ENCODE measurements at places on chromosomes 1 and 21. TPM values are rescaled to one million over a fixed set of nuclear protein-coding genes. Genes with fewer than 3 reads are reported as not detected.

DNA sequence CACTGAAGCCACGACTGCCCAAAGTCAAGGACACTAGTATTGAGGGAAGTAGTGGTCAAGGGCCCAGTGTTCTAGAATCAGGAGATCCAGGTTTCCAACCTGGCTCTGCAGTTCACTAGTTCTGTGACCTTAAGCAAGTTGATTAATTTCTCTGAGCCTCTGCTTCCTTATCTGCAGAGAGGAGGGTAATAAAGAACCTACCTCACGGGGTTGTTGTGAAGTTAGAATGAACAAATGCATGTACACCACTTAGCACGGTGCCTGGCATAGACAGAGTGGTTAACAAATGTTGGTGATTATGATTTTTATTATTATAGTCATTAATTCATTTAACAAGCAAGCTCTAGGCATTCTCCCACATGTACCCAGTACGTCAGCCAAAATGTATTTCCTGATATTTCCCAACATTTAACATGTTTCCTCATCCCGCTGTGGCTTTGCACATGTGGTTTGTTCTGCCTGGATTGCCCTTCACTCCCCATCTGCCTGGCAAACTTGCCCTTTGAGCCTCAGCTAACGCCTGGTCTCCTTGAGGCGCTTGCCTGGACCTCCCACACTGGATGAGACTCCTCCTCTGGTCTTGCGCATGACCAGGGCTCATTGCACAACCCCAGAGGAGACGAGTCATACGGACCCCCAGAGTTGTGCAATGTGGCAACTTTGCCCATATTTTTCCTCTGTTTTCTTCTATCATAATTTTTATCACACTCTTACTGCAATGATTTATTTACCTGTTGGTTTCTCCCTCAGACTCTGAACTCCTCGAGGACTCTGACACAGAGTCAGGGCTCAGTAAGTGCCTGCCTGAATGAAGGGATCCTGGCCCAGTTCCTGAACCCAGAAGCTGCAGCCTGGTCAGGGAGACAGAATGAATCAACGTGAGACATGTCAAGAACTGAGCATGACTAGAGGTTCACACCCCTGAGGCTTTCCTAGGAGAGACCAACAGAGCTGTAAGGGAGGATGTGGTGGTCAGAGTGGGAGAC lies 20.7 kb upstream of the MFSD2A start:
- no peaks in the 10 kb centered on the region for H3K36me3 ChIP-seq
- H3K27me3 ChIP-seq = no peaks in the 10 kb centered on the region
- no peak overlapping the region for H3K4me3 ChIP-seq

GRCh38 chr1:115678141-115678540 lies 36.4 kb downstream of the VANGL1 start:
- H3K4me3 ChIP-seq = no peak overlapping the region
- no peaks in the 10 kb centered on the region for H3K36me3 ChIP-seq
- no peak for DNase-seq
- H3K27ac ChIP-seq = no peak overlapping the region

GRCh38 chr1:208524925-208525324 lies 280.7 kb upstream of the PLXNA2 start:
- H3K27ac ChIP-seq = no peak overlapping the region
- peaks cover 2% of the 10 kb centered on the region for H3K4me1 ChIP-seq
- H3K27me3 ChIP-seq = no peaks in the 10 kb centered on the region
- DNase-seq = no peak
- no peak overlapping the region for H3K4me3 ChIP-seq

DNA sequence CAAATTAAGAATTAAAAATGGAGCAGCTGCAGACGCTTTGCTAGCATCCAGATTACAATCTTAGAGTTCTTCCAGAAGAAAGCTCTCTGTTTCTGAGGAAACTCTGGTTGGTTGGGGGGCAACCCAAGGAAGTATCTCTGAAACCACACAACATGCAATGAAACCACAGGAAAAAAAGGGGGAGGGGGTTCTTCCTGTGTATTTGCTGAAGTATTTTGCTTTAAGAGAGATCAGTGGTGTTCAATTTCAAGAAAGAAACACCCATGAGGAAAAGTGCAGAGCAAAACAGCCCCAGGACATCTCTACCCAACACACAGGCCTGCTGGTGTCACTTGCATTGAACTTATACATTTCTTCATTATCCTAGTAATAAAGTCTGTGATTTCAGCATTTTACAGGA lies 19.7 kb upstream of the TIAM1 start:
- no peaks in the 10 kb centered on the region for H3K27me3 ChIP-seq
- no peaks in the 10 kb centered on the region for H3K4me1 ChIP-seq
- no peaks in the 10 kb centered on the region for H3K36me3 ChIP-seq
- H3K4me3 ChIP-seq = no peak overlapping the region
- H3K27ac ChIP-seq = no peak overlapping the region

- no peaks in the 10 kb centered on the region for H3K36me3 ChIP-seq
- DNase-seq = no peak
- no peaks in the 10 kb centered on the region for H3K4me1 ChIP-seq
- no peak overlapping the region for H3K27ac ChIP-seq
- H3K4me3 ChIP-seq = no peak overlapping the region
- no peaks in the 10 kb centered on the region for H3K27me3 ChIP-seq
Observed at GRCh38 chr21:36973986-36974850, 7.7 kb upstream of the HLCS start.

DNA sequence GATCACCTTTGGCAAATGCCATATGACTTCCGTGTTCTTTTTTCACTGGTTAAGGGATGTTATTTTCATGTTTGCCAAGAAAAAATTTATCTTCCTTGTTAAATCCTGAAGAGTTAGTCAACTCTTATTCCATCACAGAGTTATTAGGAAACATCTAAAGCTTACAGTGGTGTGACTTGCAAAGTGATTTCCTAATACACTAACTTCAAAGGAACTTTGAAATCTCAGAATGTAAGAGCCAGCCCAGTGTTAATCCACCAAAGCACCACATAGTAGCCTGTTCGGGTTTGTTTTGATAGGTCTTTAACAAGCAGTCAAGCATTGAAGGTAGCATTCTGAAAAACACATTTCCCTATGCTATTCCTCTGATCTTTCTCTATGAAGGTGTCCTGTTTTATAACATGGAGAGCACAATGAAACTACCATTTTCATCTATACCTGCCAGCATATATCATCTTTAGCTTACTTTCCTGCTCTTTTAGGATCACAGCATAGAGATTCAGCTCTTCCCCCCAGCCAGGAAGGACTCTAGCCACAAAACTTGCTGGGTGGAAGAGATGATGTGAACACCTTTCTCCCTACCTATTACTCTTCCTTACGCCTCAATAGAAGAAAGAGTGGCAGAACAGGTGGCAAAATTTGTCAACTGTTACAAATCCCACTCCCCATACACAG lies 82.4 kb upstream of the MAGI3 start:
- no peaks in the 10 kb centered on the region for H3K36me3 ChIP-seq
- DNase-seq = no peak
- no peaks in the 10 kb centered on the region for H3K27me3 ChIP-seq

- DNase-seq = no peak
- H3K27me3 ChIP-seq = no peaks in the 10 kb centered on the region
- peaks cover 10% of the 10 kb centered on the region for H3K4me1 ChIP-seq
- peak overlapping the region; percentile 99 for H3K4me3 ChIP-seq
Observed at GRCh38 chr1:45685308-45686014, 872 bp downstream of the GPBP1L1 start.

- no peaks in the 10 kb centered on the region for H3K36me3 ChIP-seq
- DNase-seq = no peak
- H3K27ac ChIP-seq = no peak overlapping the region
- no peaks in the 10 kb centered on the region for H3K27me3 ChIP-seq
- H3K4me1 ChIP-seq = peaks cover 2% of the 10 kb centered on the region
Observed at GRCh38 chr1:82001345-82001744, 200.6 kb downstream of the ADGRL2 start.

- no peaks in the 10 kb centered on the region for H3K4me1 ChIP-seq
- no peak for DNase-seq
- no peak overlapping the region for H3K4me3 ChIP-seq
- peaks cover 3% of the 10 kb centered on the region for H3K27me3 ChIP-seq
- H3K27ac ChIP-seq = no peak overlapping the region
Observed at GRCh38 chr1:181310560-181310959, 172.8 kb upstream of the CACNA1E start.

- H3K27me3 ChIP-seq = no peaks in the 10 kb centered on the region
- no peak for DNase-seq
- no peak overlapping the region for H3K4me3 ChIP-seq
- no peak overlapping the region for H3K27ac ChIP-seq
Observed at GRCh38 chr1:59688976-59689375, 125.8 kb upstream of the HOOK1 start.

- no peaks in the 10 kb centered on the region for H3K4me1 ChIP-seq
- H3K27me3 ChIP-seq = no peaks in the 10 kb centered on the region
- no peak overlapping the region for H3K27ac ChIP-seq
- no peaks in the 10 kb centered on the region for H3K36me3 ChIP-seq
Observed at GRCh38 chr1:201584471-201585092, 45.7 kb downstream of the NAV1 start.

DNA sequence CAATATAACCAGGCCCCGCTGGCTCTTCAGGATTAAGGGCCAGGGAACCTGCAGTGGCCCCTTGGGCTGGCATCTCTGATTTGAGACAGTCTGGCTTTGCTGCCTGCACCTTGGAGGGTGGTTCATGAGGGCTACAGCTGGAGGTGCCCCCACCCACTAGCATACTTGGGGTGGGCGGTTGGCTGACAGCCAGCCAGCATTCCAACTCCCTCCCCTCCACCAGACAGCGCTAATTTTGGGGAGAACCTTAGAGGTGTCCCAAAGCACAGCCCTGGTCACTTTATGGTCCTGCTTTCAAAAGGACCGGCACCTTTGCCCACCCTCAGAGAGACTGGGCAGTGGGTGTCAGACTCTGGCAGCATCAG lies 180.7 kb upstream of the VAMP3 start:
- H3K27ac ChIP-seq = no peak overlapping the region
- H3K4me1 ChIP-seq = no peaks in the 10 kb centered on the region
- H3K4me3 ChIP-seq = no peak overlapping the region
- no peaks in the 10 kb centered on the region for H3K36me3 ChIP-seq
- H3K27me3 ChIP-seq = no peaks in the 10 kb centered on the region
- no peak for DNase-seq

DNA sequence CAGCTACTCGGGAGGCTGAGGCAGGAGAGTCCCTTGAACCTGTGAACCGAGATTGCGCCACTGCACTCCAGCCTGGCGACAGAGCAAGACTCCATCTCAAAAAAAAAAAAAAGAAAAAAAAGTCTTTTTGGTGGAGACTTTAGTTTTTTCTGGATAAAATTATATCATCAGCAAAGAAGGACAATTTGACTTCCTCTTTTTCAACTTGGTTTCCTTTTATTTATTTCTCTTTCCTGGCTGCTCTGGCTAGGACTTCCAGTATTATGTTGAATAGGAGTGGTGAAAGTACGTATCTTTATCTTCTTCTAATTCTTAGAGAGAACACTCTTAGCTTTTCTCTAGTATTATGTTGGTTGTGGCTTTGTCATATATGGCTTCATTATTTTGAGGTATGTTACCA lies 130.8 kb downstream of the PCBP3 start:
- H3K36me3 ChIP-seq = no peaks in the 10 kb centered on the region
- no peak overlapping the region for H3K4me3 ChIP-seq
- no peak overlapping the region for H3K27ac ChIP-seq

- H3K4me1 ChIP-seq = no peaks in the 10 kb centered on the region
- no peaks in the 10 kb centered on the region for H3K27me3 ChIP-seq
- no peaks in the 10 kb centered on the region for H3K36me3 ChIP-seq
- H3K27ac ChIP-seq = no peak overlapping the region
- DNase-seq = no peak
Observed at GRCh38 chr1:95035536-95035935, 37.2 kb downstream of the ALG14 start.

DNA sequence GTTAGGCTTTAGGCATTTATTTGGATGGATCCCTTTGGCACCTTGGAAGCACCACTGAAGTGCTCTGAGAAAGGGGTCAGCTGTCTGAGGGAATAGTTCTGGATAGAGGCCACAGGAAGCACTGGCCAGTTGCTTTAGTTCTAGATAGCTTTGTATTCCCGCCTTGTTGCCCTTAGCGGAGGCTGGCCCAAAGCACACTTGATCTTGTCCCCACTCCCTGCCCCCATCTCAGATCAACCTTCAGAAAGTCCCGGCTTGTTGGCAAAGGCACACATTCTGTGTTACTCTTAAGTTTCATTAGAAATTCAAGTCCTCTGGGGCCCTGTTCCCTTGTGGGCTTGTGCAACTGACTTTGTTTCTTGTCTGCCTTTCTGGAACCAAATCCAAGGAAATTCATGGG lies 15.2 kb upstream of the NBL1 start:
- H3K27ac ChIP-seq = no peak overlapping the region
- DNase-seq = no peak
- H3K27me3 ChIP-seq = no peaks in the 10 kb centered on the region
- peaks cover 1% of the 10 kb centered on the region for H3K4me1 ChIP-seq
- no peak overlapping the region for H3K4me3 ChIP-seq

DNA sequence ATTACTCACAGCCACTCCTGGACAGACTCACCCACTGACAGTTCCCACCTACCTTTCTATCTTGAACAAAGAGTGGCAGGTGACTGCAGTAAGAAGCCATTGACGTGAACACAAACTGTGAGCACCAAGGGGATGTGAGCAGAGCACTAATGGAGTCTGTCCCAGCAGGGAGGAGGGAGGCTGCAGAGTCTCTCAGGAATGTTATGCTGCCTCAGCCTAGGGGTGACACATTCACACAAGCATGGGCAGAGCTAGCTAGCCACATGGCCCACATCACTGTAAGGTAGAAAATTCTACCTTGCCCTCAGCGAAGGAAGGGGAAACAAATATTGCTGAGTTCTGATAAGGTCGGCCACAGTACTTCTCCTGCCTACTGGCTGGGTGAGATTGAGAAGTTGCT lies 56.8 kb upstream of the PTGFRN start:
- DNase-seq = peak; percentile 37
- no peak overlapping the region for H3K27ac ChIP-seq
- no peak overlapping the region for H3K4me3 ChIP-seq
- no peaks in the 10 kb centered on the region for H3K27me3 ChIP-seq

The OXCT2 gene
- 0.98 TPM for total RNA-seq

The HEYL gene
- 32.8 TPM for total RNA-seq

The FCRL4 gene
- total RNA-seq = not detected

The TNFSF4 gene
- 1.3 TPM for total RNA-seq

The FMN2 gene
- total RNA-seq = 0.06 TPM

The DIPK1A gene
- total RNA-seq = 4.0 TPM

The PRAMEF5 gene
- not detected for total RNA-seq

Data from kidney (tissue), 22 donors.